Naive thymus-derived CD4-positive, alpha-beta T cell (primary cell): ENCODE measurements at places on chromosomes 5 and 9. TPM values are rescaled to one million over a fixed set of nuclear protein-coding genes. Genes with fewer than 3 reads are reported as not detected.
A peak's percentile ranks its signal among the peaks of the same experiment; 100 is the strongest.

DNA sequence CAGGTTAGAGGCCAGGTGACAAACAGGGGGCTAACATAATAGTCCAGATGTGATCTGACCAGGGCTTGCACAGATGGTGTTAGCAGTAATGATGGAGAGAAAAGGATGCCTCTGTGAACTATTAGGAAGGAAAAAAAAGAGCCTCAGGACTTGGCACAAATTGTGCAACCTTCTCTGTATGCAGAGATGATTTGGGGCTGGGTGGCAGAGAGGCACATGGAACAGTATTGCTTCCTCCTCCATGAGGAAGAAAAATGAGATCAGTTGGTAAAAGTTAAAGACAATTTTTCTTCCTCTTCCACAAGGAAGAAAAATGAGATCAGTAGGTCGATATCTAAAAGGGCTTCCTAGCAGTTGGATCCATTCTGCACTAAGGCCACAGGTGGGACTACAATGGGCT lies 13.9 kb upstream of the ANXA6 start:
- H3K4me1 ChIP-seq: peaks cover 6% of the 10 kb centered on the region
- DNase-seq: no peak
- no peak overlapping the region for H3K27ac ChIP-seq
- H3K4me3 ChIP-seq: no peak overlapping the region

DNA sequence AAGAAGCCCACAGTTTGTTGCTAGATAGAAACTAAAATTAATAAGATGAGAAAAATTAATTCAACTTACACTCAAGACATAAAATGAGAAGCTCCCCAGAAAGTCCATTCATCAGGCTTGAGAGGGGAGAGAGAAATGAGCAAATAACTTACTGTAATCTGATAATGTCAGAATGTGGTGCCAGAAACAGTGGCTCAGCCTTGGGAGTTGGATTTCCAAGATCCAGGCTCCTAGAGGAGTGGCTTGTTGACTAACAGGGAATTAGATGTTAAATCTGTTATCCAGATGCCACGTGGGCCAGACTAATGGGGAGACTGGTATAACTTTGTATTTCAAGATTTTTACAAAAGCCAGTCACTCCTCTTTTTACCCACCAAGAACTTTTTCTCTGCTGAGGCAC lies 458.2 kb downstream of the GADD45G start:
- H3K27me3 ChIP-seq: no peaks in the 10 kb centered on the region
- H3K36me3 ChIP-seq: no peaks in the 10 kb centered on the region

DNA sequence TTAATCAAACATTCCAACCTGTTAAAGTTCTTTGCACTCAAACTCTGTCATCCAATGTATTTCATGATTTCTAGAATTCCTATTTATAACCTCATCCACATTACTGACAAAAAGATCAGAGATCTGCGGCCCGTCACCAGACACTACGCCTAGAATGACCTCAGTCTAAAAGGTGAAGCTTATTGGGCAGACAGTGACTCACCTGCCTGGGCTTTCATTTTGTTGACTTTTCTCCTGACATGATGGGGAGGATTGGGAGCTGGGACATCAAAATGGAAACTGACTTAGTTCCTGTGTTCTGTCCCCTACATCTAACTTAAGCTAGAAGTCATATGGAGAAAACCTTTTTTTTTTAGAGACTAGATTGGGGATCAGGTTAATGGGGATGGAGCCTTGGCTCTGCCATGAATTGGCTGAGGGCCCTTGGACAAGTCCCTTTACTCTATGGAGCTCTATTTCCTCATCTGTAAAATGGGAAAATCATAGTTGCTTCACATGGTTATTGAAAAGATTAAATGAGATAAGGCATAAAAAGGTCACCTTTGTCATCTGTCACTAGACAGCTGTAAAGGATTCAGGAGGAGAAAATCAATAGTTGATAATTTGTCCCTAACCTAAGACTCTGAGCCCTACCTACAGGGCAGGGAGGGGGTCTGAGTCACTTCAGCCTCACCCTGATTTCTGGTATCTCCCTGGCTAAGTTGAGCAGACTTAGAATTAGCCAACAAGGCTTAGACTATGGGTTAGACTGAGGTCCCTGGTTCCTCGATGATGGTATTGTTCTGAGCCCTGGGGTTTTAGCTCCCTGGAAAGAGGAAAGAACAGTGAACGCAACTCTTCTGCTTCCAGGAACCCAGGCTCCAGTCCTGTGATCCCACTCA lies 224.8 kb upstream of the TBC1D2 start:
- H3K4me3 ChIP-seq: no peak overlapping the region
- no peaks in the 10 kb centered on the region for H3K36me3 ChIP-seq
- DNase-seq: no peak
- H3K27me3 ChIP-seq: no peaks in the 10 kb centered on the region
- no peak overlapping the region for H3K27ac ChIP-seq

- no peaks in the 10 kb centered on the region for H3K27me3 ChIP-seq
- H3K27ac ChIP-seq: peak overlapping the region; percentile 76
- H3K4me1 ChIP-seq: peaks cover 36% of the 10 kb centered on the region
- peak overlapping the region; percentile 43 for H3K4me3 ChIP-seq
- DNase-seq: no peak
- peaks cover 56% of the 10 kb centered on the region for H3K36me3 ChIP-seq
These were observed 12.9 kb upstream of the SLC34A1 start for GRCh38 chr5:177371120-177372033.

DNA sequence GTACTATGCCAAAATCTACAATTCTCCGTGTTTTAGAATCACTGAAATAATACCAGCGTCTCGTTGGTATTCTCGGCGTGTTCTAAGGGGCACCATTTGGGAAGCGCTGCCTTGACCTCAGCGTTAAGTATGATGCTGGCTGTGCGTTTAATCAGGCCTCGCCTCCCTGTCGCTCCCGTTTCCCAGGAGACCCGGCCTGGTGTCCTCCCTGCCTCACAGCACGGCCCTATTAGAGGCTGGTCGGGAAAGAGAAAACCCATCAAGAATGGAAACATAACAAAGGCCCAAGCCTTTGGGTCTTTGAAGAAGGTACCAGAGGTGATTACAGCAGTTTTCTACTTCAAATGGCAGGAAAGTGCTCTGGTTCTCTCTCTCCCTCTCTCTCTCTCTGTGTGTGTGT lies 30.0 kb downstream of the GFPT2 start:
- no peak overlapping the region for H3K27ac ChIP-seq
- DNase-seq: no peak
- H3K36me3 ChIP-seq: no peaks in the 10 kb centered on the region
- no peaks in the 10 kb centered on the region for H3K4me1 ChIP-seq
- H3K4me3 ChIP-seq: no peak overlapping the region
- H3K27me3 ChIP-seq: no peaks in the 10 kb centered on the region

DNA sequence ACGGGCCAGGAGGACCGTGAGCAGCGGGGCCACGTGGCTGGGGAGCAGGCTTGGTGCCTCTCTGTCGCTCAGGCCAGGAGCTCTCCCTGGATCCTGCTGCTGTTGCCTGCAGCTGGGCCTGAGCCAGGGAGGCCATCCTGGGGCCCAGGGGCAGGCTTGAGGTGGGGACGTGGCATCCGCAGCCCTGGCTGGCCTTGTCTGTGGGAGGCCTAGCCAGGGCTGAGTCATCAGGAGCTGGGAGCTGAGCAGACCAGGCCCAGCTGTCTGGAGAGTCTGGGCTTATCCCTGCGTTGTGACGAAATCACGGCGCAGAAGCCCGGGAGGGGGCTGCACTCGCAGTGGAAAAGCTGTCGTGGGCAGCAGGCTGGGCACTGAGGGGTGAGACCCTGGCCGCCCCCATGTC lies 138.8 kb upstream of the COL5A1 start:
- no peaks in the 10 kb centered on the region for H3K4me1 ChIP-seq
- no peak for DNase-seq
- no peaks in the 10 kb centered on the region for H3K27me3 ChIP-seq

GRCh38 chr9:700365-701282 lies 140.9 kb upstream of the DMRT1 start:
- no peak for DNase-seq
- H3K36me3 ChIP-seq: no peaks in the 10 kb centered on the region
- H3K27ac ChIP-seq: no peak overlapping the region

Gene WNK2
- 0.32 TPM for total RNA-seq

Gene SLC2A6
- 1.5 and 2.4 TPM in 2 replicates for total RNA-seq

Gene CD14
- total RNA-seq: 198 TPM
